Stimulated activated CD4-positive, alpha-beta T cell treated with anti-CD3 and anti-CD28 coated beads, Interleukin-15, amount 100 ng/mL, for 48 hours (primary cell): ENCODE measurements at places on chromosomes 2 and 18.

DNA sequence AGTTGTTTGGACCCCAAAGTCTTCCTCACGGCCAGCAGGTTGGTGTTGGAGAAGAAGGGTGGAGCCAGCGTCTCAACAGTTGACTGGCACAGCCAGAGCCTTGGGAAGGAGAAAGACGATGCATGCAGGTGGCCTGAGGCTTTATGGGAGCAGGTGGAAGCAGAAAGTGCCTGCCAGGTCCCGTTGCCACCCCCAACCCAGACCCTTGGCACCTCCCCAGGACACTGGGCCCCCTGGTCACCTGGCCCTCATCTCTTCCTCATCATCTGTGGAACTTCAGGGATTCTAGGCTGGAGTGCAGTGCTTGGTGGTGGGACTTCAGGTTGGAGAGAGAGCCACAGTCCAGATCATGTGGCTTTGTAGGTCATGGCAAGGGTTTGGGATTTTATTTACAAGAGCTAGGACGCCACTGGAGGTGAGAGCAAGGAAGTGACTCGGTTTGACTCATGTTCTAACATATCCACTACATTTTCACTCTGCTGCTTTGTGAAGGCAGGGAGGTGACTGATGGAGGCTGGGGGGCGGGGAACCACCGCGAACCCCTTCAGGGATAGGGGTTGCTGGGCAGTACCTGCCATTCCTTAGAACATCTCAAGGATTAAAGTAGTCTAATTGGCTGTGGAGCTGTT is 62.5 kb upstream of the B3GNT7 start:
- no peak for DNase-seq

GRCh38 chr2:169095621-169096105 is 26.3 kb downstream of the DHRS9 start:
- DNase-seq: no peak

- no peak for DNase-seq
Measured at GRCh38 chr2:67954093-67954748, 108.6 kb downstream of the C1D start.

- no peak for DNase-seq
Measured at GRCh38 chr2:182463760-182464159, 36.9 kb upstream of the PDE1A start.

DNA sequence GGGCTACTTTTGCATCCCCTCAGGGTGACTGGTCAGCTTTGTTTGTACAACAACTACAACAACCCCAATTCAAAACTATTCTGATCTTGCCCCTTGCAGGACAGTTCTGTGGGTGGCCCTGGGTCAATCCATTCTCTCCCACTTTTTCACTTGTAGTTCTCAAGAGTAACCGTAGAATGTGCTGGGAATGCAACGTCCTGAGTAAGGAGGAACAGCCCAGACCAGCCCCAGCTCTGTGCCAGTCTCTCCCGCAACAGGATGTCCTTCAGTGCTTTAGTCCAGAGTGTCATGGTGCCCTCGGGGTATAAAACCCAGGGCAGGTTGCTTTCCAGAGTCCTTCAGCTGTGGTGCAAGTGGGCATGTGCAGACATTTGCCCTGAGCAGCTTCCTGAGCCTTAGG is 22.1 kb upstream of the TEX51 start:
- DNase-seq: no peak

GRCh38 chr2:165536851-165537499 is 67.5 kb downstream of the CSRNP3 start:
- DNase-seq: no peak

- DNase-seq: no peak
Measured at GRCh38 chr2:158391876-158392275, 64.7 kb downstream of the CCDC148 start.

- no peak for DNase-seq
Measured at GRCh38 chr2:199186301-199186751, 271.4 kb downstream of the SATB2 start.

DNA sequence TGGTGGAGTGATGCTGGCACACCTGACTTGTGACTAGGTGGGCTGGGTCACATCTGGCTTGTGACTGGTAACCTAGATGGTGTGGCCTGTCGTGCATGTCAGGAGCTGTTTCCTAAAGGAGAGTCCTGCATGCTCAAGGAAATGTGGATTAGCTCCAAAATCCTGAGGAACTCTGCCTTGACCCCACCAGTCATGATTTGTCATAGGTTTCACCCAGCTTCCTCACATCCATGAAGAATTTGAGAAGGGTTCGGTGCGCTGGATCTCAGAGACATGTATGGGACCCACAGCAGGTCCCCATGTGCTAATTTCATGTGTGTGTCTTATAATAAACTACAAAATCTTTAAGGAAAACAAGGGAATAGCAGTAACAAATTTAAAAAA is 107.2 kb downstream of the COL6A3 start:
- DNase-seq: no peak

DNA sequence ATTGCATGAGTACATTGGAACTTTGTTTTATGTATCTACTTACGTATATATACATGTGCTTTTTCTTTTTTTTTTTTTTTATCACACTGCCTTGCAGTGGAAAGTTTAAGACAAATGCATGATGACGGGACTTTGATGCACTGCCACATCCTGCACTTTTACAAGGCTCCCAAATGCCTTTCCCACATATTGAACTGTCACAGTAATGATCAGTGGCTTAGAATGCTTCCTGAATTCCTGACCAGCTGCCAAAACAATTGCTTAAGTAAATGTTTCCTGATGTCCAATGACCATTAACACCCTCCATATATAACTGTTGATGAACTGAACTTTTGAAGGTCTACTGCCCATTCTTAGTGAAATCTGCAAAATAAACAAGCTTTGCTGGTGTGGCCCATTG is 60.2 kb downstream of the LYPD6B start:
- DNase-seq: no peak

GRCh38 chr18:66616523-66616983 is 12.7 kb upstream of the CDH19 start:
- no peak for DNase-seq

DNA sequence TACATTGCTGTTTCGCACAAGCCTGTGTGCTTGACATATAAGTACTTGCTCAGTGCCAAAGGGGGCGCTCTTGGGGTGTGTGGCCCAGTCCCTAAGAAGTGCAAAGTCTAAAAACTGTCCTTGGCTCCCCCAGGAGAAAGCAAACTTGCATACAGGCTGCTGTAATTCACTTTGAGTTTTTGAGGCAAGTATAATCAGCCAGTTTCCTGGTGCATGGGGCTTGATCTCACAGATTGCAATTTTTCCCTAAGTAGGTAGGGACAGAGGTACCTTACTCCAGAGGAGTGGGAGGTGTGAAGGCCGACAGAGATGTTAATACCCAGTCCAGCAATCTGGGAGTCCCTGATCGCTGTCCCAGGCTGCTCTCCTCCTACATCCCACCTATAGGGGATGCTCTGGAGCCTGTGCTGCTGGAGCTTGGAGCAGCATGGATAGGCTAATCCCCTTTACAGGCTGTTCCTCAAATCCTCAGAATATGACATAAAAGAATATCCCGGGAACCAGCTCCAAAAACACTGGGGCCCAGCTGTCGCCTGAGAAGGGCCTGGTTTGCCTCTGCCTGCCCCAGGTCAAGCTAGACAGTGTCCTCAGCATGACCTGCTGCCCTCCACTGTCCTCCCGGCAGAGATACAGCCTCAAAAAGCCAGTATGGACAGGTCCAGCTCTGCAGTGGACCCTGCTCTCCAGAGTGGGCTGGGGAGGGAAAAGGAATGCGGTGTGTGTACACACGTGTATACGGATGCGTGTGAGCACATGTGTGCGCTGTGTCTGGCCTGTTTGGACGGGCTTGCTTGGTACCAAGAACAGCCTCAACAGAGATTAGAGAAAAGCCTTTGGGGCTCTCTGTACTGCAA is 136.5 kb upstream of the HAAO start:
- DNase-seq: no peak
